ENCODE measurements at places on chromosomes 5 and 9.
A peak's percentile ranks its signal among the peaks of the same experiment; 100 is the strongest.

DNA sequence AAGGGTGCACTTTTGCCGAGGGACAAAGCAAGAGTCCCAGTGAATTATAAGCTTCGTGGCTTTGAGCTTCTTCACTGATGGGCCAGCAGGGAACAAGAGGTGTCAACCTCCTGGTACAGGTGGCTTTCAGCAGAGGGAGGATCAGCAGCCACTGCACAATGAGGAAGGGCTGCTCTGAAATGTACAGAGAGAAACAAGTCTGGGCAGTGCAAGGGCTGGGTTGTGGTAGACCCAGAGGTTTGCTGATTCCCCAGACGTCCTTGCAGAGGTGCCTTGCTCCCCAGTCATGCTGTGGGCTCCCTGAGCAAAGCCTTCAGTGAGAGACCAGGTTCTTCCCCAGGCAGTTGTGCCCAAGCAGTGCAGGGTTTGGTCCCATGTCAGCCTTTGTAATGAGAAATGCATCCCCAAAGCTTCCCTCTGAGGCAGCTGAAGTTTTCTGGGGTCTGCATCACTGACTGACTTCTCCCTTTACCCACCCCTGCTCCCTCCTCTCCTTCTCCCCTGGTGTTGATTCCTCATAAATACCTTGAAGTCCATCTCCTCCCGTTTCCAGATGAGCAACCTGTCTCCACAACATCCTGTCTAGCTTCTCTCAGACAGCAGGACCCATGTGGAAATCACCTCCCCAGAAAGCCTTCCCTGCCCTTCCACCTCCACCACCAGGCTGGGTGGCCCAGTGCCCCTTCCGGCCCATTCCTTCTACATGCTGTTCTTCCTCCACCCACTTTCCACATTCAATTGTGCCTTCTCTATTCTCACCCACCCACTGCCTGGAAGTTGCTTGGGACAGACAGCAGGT is 599.6 kb upstream of the ADAMTS16 start:
- no peaks in the 10 kb centered on the region for H3K4me1 ChIP-seq
- no peak overlapping the region for H3K27ac ChIP-seq
- DNase-seq, result no peak
- H3K4me3 ChIP-seq, result no peak overlapping the region

- no peak overlapping the region for H3K27ac ChIP-seq
- H3K4me1 ChIP-seq, result peaks cover 24% of the 10 kb centered on the region
- no peaks in the 10 kb centered on the region for H3K27me3 ChIP-seq
- no peaks in the 10 kb centered on the region for H3K36me3 ChIP-seq
Observed at GRCh38 chr9:111945216-111945615, 48.6 kb downstream of the UGCG start.

DNA sequence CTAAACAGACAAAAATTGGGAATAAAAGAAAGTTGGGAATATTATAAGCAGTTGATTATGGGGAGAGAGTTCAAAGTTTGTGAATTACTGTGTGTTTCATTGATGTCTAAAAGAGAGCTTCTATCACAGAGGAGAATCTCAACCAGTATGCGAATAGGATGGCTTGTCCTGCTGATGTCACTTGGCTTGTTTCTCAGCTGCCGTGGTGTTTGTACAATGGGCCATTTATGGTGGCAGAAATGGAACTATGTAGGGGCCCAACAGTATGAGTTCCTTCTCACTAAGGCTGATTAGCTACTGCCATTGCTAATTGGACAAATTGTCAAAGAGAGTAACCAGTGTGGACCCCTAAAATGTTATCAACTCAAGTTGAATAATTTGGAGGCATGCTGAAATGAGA is 103.9 kb downstream of the ST8SIA4 start:
- DNase-seq, result no peak
- H3K27ac ChIP-seq, result no peak overlapping the region
- peaks cover 9% of the 10 kb centered on the region for H3K36me3 ChIP-seq
- H3K4me1 ChIP-seq, result peaks cover 10% of the 10 kb centered on the region
- H3K4me3 ChIP-seq, result no peak overlapping the region
- no peaks in the 10 kb centered on the region for H3K27me3 ChIP-seq

- H3K27ac ChIP-seq, result peak overlapping the region; percentile 86
- no peak for DNase-seq
- no peaks in the 10 kb centered on the region for H3K27me3 ChIP-seq
- H3K4me3 ChIP-seq, result peak overlapping the region; percentile 97
- H3K36me3 ChIP-seq, result peaks cover 49% of the 10 kb centered on the region
- H3K4me1 ChIP-seq, result peaks cover 82% of the 10 kb centered on the region
Observed at GRCh38 chr5:150781706-150782614, 3.4 kb downstream of the SMIM3 start.

GRCh38 chr9:98185611-98186171 is 6.7 kb downstream of the CORO2A start:
- peaks cover 48% of the 10 kb centered on the region for H3K4me1 ChIP-seq
- no peaks in the 10 kb centered on the region for H3K27me3 ChIP-seq
- H3K27ac ChIP-seq, result no peak overlapping the region
- H3K4me3 ChIP-seq, result no peak overlapping the region
- no peak for DNase-seq

DNA sequence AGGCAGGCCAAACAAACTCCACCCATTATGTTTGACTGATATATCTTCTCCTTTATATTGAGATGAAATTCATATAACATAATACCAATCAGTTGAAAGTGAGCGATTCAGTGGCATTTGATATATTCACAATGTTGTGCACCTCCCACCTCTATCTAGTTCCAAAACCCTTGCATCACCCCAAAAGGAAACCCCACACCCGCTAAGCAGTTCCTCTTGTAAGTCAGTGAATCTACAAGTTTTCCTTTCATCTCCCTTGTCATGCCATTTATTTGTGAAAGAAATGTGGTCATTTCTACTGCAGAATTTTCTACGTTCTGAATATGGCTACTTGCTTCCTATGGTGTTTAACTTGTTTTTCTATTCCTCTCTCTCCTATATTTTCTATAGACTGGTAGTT is 99.4 kb upstream of the PTPN3 start:
- no peak overlapping the region for H3K4me3 ChIP-seq
- H3K27ac ChIP-seq, result no peak overlapping the region
- H3K27me3 ChIP-seq, result peaks cover 2% of the 10 kb centered on the region

DNA sequence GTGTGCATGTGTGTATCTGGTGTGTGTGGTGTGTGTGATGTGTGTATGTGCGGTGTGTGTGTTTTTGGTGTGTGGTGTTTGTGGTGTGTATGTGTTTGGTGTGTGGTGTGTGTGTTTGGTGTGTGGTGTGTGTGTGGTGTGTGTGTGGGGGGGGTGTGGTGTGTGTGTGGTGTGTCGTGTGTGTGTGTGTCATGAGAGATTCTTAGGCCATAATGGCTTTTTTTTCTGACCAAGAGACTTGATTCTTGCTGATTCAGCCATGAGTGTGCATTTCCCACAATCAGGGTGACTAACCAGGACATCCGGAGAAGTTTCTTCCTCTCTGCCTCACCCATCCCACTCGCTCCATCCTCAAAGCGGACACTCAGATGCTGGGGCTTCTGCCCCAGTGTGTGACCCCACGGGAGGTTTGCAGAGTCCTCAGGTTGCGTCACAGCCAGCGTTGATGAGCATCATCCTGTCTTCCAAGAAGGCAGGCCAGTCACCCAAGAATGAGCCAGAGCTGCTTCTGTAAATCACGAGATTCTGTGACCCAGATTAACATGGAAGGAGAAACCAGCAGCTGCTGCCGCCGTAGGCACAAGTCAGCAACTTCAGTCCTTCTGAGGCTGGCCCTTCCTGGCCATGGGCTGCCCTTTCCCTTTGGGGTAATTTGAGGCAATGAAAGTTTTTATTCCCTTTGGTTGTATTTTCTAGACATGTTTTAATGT is 12.5 kb upstream of the CTSL start:
- peaks cover 4% of the 10 kb centered on the region for H3K27me3 ChIP-seq
- H3K4me1 ChIP-seq, result peaks cover 37% of the 10 kb centered on the region
- H3K4me3 ChIP-seq, result no peak overlapping the region
- H3K27ac ChIP-seq, result peak overlapping the region; percentile 67
- DNase-seq, result peak; percentile 55

DNA sequence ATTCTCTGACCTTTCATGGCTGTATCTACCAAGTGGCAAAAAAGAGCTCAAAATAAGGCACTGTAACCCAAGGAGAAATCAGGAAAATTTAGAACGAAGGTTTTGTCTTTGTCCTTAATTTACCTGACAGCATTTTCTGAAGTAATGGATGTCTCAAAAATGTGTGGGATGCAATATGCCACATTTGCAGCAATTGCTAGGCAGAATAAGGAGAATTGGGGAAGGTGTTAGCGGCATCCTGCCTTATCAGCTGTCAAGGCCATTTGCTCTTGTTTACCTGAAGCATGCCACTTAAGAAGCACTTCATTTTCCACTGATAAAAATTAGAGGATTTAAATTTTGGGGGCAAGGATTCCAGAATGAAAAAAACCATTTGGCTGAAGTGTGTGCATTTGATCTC is 39.0 kb downstream of the PDE8B start:
- DNase-seq, result no peak
- H3K27ac ChIP-seq, result no peak overlapping the region
- no peaks in the 10 kb centered on the region for H3K36me3 ChIP-seq
- no peak overlapping the region for H3K4me3 ChIP-seq

GRCh38 chr9:4591123-4591500 is 71.0 kb upstream of the PLPP6 start:
- no peak for DNase-seq
- no peaks in the 10 kb centered on the region for H3K27me3 ChIP-seq
- H3K36me3 ChIP-seq, result no peaks in the 10 kb centered on the region
- no peak overlapping the region for H3K27ac ChIP-seq

DNA sequence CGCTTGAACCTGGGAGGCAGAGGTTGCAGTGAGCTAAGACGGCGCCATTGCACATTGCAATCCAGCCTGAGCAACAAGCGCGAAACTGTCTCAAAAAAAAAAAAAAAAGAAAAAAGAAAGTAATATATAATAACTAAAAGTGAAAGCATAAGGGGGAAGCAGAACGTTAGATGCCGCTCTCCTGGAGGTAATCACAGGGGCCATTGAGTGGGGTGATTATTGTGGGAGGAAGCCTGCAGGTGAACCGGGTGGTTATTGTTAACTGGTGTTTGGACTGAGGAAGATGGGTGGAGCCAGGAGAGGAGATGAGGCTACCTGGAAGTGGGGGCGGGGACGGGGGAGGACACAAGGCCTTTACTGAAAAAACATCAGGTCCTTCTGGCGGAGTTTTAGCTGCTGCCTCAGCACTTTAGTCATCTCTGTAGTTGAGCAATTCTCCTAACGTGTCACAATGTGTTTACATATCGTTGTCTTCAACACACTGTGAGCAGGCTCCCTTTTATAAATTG is 5.3 kb upstream of the TJP2 start:
- H3K27ac ChIP-seq, result peak overlapping the region; percentile 89
- DNase-seq, result peak; percentile 77
- H3K36me3 ChIP-seq, result no peaks in the 10 kb centered on the region
- peaks cover 30% of the 10 kb centered on the region for H3K27me3 ChIP-seq

- H3K27me3 ChIP-seq, result no peaks in the 10 kb centered on the region
- H3K27ac ChIP-seq, result no peak overlapping the region
- no peaks in the 10 kb centered on the region for H3K36me3 ChIP-seq
- no peak overlapping the region for H3K4me3 ChIP-seq
Observed at GRCh38 chr5:91645347-91645746, 262.2 kb upstream of the ARRDC3 start.

DNA sequence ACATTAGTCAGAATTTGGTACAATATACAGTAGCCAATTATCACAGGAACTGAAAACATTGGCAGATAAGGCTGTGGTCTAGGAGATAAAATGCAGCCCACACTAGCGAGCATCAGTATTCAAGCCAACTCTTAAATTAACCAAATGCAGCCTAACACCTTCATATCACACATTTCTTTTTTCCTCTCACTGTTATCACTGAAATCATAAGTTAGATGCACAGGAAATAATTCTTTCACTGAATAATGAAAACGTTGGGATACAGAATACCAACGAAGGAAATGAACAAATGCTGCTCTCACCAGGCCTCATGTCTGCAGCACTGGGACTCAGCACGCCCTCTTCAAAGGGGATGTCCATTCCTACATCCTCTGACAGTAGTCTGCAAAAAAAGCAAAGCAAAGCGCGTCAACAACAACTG is 109.1 kb upstream of the PCA3 start:
- no peak overlapping the region for H3K4me3 ChIP-seq
- DNase-seq, result no peak
- H3K27me3 ChIP-seq, result no peaks in the 10 kb centered on the region
- no peaks in the 10 kb centered on the region for H3K36me3 ChIP-seq

DNA sequence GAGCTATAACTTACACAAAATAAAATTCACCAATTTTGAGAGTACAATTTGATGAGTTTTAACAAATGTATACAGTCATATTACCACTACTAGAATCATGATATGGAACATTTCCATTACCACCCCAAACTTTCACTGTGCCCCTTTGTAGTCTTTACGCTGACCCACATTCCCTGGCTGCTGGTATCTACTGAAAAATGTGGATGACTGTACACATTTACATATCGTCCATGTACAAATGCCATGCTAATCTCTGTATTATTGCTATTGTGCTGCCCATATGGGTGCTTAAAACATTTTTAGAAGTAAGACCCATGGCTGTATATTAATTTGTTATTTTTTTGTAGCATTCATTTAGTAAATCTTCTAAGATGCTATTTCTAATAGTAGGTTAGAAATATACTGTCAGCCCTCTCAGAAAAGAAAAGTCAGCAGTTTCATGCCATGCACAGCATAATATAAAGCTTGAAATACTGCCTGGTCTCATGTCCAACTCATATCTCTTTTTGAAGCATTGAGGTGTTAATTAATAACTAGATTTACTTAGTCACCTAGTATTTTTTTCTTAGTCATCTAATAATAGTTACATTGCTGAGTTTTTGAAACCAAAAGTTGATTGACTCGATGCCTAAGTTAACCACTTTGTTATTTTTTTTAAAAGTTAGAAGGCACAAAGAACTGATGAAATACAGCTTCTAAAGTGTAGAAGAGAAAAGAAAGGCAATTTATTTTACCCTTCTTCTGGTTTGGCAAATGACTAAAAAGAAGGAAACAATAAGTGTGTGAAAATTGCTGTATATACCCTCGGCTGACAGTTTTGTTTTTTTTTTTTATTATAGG is 188.3 kb upstream of the MEF2C start:
- H3K36me3 ChIP-seq, result no peaks in the 10 kb centered on the region
- no peaks in the 10 kb centered on the region for H3K4me1 ChIP-seq
- H3K27ac ChIP-seq, result no peak overlapping the region
- H3K4me3 ChIP-seq, result no peak overlapping the region
- DNase-seq, result no peak

- H3K4me1 ChIP-seq, result no peaks in the 10 kb centered on the region
- H3K4me3 ChIP-seq, result no peak overlapping the region
- H3K36me3 ChIP-seq, result no peaks in the 10 kb centered on the region
- H3K27ac ChIP-seq, result no peak overlapping the region
- no peak for DNase-seq
Observed at GRCh38 chr5:94329115-94329514, 289.3 kb downstream of the KIAA0825 start.

- no peaks in the 10 kb centered on the region for H3K36me3 ChIP-seq
- peaks cover 28% of the 10 kb centered on the region for H3K27me3 ChIP-seq
- H3K4me3 ChIP-seq, result no peak overlapping the region
- H3K27ac ChIP-seq, result no peak overlapping the region
Observed at GRCh38 chr5:173557123-173557903, 59.1 kb downstream of the BOD1 start.

All from activated T-cell treated with anti-CD3 and anti-CD28 coated beads, Interleukin-2, amount 50 U/mL, for 24 hours (primary cell).